ENCODE measurements at places on chromosomes 7 and 10.

- no peak for DNase-seq
Measured at GRCh38 chr7:84658286-84658685, 463.7 kb upstream of the SEMA3A start.

DNA sequence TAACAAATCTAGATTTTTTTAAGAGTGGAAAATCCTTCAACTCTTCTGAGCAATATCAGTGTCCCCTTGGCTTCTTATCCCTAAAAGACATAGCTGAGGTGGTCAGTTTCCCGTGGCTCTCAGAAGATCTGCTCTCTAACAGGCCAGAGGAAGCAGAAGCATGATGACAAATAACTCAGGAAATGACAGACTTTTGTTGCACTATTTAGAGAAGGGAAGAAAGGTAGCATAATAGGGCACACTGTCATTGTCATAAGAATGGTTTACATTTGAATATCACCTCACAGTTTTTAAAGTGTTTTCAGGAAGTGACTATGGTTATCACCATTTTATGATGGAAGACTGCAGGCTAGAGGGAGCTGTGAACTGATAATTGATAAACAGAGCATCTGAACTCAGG lies 33.6 kb upstream of the RAPGEF5 start:
- DNase-seq, result no peak

DNA sequence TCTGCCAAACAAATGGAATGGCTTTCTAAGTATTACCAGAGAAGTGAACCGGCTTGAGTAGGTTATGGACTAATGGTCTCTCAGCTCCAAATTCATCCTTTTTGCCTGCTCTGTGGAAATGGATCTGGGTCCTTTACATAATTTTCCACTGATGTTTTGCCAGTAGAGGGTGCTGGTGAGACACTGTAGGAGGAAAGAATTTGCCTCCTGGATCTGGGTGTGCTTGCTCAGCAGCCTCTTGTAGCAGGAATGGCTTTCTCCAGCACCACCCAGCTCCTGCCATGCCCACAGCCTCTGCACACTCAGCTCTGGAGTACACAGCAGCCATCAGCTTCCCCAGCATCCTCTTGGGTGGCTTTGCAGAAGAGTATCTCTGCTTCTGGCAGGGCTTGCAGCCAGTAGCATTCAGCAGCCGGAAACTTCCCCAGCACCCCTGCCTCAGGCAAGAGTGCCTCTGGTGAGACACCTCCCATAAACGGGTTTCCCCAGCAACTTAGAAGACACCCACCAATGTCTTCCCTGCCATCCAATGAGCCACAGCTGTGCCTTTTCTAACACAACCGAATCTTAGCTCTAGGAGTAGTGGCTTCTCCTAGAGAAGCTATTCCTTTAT lies 235.0 kb upstream of the PLPP4 start:
- DNase-seq, result no peak

GRCh38 chr10:46298477-46299285 lies 11.9 kb downstream of the ANTXRL start:
- DNase-seq, result no peak

DNA sequence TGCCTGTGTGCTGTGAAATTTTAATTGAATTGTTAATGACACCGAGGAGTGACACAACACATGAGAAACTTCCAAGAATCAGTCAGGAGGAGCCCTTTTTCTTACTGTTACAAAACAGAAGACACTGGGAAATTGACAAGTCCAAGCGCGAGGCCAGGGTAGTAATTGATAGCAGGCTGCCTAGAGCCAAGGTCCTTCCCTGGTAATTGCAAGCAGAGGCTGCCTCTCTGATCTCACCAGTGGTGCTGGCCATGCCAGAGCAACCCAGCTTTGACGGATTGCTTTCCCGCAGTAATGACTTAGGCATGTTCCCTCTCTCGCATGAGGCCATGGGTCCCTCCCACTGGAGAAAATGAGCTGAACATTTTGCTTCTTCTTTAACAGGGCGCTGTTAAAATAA lies 111.5 kb downstream of the LRMDA start:
- no peak for DNase-seq

- DNase-seq, result no peak
Measured at GRCh38 chr7:82714883-82715282, 271.3 kb upstream of the CACNA2D1 start.

DNA sequence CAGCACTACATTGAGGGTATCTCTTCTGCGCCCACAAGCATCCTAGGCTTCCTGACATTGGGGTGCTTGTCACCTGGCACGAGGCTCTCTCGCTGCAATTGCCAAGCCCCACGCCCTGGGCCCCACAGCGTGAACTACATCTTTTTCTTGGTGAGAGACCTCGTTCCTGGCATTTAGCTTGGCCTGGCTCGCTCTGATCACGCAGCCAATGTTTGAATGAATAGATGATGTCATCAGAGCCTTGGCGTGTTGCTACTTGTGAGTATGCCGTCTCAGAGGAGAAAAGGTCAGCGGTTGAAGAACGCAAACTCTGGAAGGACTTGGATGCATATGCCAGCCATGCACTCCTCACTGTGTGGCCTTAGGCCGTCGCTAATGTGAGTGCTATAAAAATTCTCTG lies 150.2 kb upstream of the AUTS2 start:
- no peak for DNase-seq

Data from NCI-H187 (cell line).